ENCODE measurements at places on chromosomes 4 and X.

- DNase-seq: no peak
Measured at GRCh38 chr4:13430834-13431568, 53.1 kb downstream of the RAB28 start.

DNA sequence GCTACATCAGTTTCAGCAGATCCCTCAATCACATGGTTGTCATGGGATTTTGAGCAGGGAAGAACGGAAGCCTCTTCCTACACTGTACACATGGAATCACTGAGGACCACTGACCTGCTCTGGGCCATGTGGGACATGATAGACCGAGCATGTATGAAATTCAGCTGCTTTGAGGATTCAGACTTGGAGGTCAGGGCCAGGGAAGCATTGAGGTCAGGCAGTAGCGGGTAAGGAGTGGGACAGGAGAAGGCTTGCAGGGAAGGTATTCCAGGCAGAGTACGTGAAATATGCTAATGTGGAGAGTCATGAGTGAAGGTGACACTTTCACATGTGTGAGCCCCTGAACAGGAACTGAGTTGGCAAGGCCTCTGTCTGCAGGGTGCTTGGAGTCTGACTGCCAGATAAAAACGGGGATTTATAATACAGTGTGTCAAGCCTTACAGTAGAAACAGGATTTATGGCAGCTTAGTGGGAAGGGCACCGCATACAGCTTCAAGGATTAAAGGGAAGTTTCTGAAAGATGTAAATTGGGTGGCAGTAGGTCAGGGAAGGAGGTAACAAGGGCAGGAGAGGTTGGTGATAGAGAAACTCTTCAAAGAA lies 111.7 kb downstream of the STK32B start:
- DNase-seq: no peak

DNA sequence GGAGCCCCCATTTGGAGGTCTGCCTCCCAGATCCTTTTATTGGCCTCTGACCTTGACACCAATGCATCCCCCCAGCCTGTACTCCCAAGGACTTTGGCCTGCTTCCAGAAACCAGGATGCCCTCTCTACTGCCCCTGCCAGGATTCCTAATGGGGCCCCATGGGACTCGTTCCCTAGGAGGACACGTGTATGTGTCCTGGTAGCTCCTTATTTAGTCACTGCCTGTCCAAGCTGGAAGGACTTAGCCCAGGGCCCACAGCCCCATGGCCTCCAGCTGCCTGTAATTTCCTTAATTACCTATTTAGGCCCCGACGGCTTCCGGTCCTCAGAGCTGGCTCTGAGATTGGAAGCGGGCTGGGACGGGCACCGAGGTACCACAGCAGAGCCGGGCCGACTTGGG lies 9.4 kb downstream of the ATP2B3 start:
- no peak for DNase-seq

DNA sequence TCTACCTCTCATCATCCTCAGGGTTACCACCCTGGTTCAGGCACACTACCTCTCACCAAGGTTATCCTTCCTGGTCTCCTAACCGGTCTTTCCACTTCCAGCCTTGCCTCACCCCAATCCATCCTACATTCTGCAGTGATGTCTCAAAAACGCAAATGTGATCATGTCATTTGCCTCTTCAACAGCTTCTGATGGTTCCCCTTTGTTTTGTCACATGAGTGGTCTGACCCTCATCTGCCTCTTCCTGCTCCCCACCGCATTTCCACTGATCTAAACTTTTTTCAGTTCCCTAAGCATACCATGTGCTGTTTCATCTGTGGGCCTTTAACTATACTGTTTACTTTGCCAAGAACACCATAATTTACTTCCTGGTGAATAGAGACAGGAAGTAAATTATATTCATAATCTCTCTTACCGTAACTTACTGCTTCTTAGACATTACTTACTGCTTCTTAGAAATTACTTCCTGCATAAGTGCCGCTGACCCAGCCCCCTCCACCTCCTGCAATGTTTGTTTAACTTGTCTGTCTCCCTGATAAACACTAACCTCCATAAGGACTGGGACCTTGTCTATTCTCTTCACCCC lies 27.1 kb upstream of the NSUN7 start:
- DNase-seq: no peak

DNA sequence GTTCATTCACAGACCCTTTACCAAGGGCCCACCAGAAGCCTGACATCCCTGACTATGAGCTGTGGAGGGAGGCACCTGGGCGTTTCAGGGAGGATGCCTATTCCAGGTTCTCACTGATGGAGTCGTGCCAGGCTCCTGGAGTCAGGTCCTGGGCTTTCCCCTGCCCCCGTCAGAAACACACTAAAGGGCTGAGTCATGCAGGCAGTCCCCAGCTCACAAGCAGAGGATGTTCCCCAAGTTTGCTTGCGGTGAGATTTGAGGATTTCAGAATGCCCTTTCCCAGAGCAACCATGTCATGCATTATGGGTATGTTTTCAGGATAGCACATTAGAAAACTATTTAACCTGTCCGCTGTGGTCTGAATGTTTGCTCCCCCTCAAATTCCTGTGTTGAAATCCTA lies 45.2 kb downstream of the FHDC1 start:
- no peak for DNase-seq

- no peak for DNase-seq
Measured at GRCh38 chr4:89242216-89242615, 65.4 kb downstream of the GPRIN3 start.

- no peak for DNase-seq
Measured at GRCh38 chr4:123298801-123299200, 97.8 kb upstream of the SPRY1 start.

DNA sequence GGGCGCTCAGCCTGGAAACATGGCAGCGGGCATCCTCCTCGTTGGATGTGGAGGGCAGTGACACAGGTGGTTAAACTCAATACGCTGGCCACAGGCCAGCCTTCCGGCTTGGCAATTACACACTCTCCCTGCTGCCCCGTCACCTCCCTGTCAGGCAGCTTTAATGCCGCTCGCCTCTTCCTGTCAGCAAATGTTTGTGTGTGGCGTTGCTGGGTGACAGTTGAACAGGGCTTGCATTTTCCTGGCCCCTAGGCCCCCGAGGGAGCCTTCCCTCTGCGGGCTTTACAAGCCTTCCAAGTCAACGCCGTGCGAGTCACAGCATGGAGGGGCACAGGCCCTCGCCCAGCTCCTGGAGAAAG lies 620.0 kb downstream of the BCOR start:
- DNase-seq: no peak

- no peak for DNase-seq
Measured at GRCh38 chr4:107951551-107951950, 20.2 kb downstream of the CYP2U1 start.

DNA sequence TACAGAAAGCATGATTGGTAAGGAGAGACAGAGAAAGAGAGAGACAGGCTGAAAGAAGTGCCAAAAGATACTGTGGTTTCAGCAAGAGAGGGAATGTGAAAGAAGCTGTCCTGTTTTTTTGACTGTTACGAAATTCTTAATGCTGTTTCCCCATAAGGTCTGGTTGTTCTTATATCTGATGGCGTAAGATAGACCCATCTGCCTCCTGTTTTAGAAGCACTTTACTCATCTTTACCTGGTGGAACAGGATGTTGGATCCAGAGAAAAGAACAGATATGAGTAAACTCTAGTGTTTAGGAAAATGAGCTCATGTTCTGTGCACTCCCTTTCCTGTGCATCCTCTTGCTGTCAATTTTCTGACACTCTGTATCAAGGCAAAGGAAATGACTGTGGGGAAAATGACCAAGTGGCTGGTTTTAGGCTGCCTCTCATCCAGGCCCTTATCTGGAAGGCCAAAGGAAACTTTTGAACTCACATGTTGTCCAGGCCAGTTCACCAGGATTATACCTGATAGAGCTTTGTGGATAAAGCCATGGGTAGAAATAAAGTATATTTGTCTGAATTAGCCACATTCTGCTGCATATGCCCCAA lies 311.7 kb upstream of the HTR2C start:
- DNase-seq: no peak

GRCh38 chrX:39324233-39324930 lies 523.1 kb downstream of the MID1IP1 start:
- no peak for DNase-seq

- DNase-seq: no peak
Measured at GRCh38 chr4:39502019-39502663, 25.1 kb downstream of the UGDH start.

- DNase-seq: no peak
Measured at GRCh38 chr4:8497762-8498161, 57.2 kb downstream of the TRMT44 start.

DNA sequence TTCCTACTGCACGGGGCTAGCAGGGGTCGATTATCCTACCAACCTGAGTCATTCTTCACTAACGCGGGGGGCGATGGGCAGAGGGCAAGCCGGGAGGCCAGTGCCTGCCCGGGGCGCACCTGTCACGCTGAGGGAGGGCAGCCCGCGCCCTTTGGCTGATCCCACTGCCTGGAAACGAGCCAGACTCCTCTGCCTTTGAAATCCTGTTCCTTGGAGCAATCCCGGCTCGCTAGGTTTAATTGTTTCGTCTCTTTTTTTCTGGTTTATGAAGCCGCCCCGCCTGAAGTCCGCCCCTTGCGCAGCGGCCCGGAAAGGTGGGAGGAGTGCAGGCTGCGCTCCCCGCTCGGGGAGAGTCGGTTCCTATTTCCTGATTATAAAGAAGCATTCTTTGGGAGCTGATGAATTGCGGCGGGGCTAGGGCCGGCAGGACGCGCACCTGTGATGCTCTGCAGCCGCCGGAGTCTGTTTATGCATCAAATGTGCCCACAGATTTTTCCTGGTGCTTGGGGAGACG lies 484.2 kb downstream of the BCOR start:
- DNase-seq: no peak

DNA sequence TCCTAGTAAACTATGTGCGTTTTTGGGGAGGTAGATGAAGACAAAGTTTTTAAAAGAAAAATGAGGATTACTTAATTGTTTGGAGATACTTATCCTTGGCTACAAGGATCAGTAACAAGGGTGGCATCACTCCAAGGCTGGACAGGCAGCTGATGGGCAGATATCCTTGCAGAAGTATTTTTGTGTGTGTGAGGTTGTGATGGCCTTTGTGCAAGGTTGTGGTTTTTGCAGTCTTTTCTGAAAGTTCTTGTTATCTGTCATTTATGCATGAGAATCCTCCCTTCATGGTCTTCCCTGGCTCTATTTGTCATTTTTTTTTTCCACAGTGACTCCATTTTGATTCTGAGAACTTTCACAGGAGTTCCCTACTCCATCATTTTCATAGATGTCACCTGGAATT lies 96.0 kb upstream of the C1GALT1C1 start:
- no peak for DNase-seq

DNA sequence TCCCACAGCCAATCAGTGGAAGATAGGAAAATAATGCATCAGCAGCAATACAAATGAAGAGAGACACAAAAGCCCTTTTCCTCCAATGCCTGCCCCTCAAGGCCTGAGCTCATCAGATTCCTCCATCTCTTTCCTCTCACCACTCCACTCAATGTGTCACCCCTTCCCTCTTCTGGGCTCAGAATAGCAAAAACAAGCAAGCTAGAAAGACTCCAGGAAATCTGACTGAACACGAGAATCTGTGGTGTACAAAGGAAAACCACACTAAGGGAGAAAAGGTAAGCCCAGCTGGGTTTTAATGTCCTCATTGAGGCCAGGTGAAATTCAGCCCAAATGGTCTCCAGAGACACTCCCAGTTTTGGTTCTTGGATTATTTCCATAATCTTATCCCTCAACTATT lies 46.3 kb downstream of the ARHGEF9 start:
- DNase-seq: no peak

GRCh38 chr4:145723336-145723735 lies 43.4 kb downstream of the C4orf51 start:
- no peak for DNase-seq

Data from CMK (cell line).